CD4-positive, alpha-beta T cell treated with Interleukin-2 at 100 ng/mL for 4 hours (primary cell): ENCODE measurements at places on chromosomes 4 and X.
A peak's percentile ranks its signal among the peaks of the same experiment; 100 is the strongest.

- no peak for DNase-seq
These were observed 37.9 kb upstream of the FSTL5 start for GRCh38 chr4:162201673-162202072.

- DNase-seq: no peak
These were observed 92.8 kb downstream of the COL25A1 start for GRCh38 chr4:109209647-109210046.

DNA sequence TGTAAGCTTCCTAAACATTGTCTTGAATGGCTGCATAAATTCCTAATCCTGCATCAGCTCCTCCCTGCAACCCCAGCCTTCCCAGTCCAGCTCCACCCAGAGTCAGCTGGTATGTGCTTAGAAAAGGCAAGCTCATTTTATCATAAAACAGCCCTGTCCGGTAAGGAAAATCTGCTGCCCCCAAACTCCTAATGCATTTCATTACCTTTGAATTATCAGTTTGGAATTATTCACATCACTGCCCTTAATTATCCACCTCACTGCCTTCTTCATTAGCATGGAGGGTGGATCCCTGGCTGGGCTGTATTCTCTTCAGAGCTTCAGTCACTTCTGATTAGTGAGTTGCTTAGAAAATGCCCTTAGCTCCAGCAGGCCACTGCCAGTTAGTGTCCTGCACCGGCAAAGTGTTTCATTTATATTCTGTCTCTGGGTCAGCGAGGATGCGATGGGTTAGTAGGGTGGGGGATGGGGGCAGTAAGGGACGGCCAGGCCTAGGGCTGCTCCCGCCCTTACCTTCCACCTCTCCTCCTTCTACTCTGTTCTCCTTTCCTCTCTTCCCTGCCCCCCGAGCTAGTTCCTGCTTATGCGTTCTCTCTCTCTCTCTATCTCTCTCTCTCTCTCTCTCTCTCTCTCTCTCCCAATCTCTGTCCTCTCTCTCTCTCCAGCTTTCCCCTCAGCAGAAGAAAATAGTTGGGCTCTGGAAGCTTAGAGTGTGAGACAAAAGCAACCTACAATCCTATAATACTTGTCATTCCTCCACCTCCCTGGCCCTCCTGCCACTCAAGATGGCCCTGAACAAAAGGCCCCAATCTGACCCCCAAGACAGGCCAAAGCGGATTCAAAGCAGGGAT is 174.8 kb upstream of the KLF3 start:
- no peak for DNase-seq

- no peak for DNase-seq
These were observed 9.5 kb upstream of the AMMECR1 start for GRCh38 chrX:110327336-110327735.

DNA sequence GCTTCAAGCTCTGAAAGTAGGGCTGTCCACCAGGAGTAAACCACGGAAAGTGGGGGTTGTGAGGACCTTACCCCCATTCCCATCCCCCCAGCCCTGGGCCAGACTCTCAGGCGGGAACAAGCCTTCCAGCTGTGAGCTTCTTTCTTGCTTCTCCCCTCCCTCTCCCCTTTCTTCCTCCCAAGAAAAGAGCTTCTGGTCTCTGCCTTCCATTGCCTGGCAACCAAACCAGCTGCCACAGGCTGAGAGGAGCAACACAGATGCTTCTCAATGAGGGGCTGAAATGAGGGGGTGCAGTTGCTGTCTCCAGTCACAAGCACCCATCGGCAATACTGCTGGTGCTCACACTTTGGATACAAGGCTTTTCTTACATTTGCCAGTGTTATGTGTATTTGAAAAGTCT is 72.5 kb downstream of the SLC16A2 start:
- no peak for DNase-seq

DNA sequence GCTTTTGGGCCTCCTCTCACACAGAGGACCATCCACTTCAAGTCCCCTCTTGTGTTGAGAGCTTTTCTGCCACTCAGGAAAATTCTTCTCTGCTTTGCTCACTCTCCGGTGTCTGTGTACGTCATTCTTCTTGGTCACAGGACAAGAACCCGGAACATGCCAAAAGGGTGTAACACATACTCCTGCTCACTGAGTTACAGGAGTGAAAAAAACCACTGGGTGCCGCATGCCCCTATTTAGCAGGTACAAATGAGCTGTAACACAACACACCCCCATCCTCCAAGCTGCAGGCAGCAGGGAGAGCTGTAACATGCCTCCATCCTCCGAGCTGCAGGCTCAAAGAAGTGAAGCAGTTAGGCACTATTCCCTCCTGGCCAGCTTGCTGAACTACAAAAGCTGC is 13.0 kb upstream of the CXCL2 start:
- no peak for DNase-seq

DNA sequence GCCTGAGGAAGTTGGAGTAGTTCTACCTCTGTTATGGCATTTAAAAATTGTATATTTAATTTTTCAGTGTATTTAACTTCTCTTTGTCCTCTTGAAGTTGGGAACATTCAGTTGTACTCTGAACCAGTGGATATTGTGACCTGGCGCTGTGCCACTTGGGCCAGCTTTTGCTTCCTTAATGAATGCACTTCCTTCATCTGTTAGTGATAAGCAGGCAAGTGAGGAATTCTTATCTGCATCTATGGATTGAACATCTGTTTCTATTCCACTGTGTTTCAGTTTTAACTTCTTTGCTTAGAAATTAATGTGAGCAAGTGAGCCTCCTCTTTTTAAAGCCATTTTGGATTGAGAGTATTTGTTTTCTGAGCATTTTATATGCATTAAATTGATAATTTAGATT is 128.3 kb downstream of the UCHL1 start:
- DNase-seq: no peak

DNA sequence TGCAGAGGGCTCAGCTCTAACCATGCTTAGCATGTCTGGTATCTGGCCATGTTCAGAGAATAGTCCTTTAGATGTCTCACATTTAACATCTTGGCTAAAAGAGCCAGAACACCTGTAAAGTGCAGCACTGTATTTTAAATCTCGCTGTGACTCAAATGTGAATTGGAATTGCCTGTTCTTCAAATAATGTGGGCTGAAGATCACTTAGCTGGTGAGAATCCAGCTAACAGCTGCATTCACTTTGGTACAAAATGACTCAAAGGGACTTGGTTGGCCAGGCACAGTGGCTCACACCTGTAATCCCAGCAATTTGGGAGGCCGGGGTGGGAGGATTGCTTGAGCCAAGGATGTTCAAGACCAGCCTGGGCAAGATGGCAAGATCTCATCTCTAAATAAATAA is 63.5 kb upstream of the PLAC8 start:
- no peak for DNase-seq

- DNase-seq: no peak
These were observed 300.3 kb upstream of the NWD2 start for GRCh38 chr4:36944232-36944631.

GRCh38 chr4:102564399-102565059 is 63.4 kb downstream of the NFKB1 start:
- peak; percentile 22 for DNase-seq

- no peak for DNase-seq
These were observed 166.1 kb downstream of the CCSER1 start for GRCh38 chr4:90293320-90293719.

GRCh38 chr4:11428231-11428898 is at the start of gene HS3ST1:
Gene HS3ST1, minus strand, starts transcription at chr4:11428894. Its CDS starts 28,889 bp downstream, at chr4:11400005.
- no peak for DNase-seq

DNA sequence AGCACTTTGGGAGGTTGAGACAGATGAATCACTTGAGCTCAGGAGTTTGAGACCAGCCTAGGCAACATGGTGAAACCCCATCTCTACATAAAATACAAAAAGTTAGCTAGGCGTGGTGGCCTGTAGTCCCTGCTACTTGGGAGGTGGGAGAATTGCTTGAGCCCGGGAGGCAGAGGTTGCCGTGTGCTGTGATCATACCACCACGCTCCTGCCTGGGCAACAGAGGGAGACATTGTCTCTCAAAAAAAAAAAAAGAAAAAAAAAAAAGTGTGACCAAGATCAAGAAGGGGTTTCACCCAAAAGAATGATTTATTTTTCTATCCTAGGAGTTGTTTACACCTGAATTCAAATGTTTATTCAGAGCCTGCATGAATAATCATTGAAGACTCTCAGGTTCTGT is 572.4 kb upstream of the GALNT7 start:
- DNase-seq: no peak

- DNase-seq: no peak
These were observed 95.0 kb upstream of the GIMD1 start for GRCh38 chr4:106463622-106464021.

DNA sequence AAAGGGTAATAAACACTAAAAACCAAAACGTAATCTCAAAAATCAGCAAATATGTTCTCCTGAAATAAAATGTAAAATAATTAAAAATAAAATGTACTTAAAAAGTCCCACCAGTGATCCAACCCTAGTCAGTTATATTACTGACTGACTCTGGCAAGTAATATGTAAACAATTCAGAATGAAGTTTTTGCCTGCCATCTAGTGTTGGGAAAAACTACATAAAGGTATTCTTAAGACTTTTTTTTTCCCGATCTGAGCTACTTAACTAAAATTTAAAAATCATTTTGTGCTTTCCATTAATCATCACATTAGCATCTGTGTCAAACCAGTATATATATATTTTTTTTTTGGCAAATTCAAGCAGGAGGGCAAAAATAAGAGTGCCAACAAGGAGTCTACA is 24.0 kb downstream of the RCHY1 start:
- DNase-seq: no peak

DNA sequence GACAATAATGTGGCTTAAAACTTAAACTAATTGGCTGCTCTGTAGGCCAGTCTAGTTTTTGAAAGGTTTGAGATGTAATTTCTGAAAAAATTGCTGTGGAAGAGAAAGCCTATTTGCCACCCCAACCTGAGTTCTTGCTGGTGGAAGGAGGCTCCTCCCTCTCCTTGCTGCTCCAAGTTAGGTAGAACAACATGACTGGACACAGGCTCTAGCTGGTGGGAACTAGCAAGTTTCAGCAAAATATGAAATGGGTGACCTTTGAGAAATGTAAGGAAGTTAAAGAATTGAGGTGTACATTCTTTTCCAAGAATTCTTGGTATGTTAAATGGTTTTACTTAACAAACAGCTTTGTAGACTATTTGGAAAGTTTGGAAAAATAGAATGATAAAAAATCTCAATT is 8.0 kb downstream of the RPL34 start:
- DNase-seq: no peak

- DNase-seq: no peak
These were observed 852.4 kb downstream of the CCSER1 start for GRCh38 chr4:90979556-90979955.

DNA sequence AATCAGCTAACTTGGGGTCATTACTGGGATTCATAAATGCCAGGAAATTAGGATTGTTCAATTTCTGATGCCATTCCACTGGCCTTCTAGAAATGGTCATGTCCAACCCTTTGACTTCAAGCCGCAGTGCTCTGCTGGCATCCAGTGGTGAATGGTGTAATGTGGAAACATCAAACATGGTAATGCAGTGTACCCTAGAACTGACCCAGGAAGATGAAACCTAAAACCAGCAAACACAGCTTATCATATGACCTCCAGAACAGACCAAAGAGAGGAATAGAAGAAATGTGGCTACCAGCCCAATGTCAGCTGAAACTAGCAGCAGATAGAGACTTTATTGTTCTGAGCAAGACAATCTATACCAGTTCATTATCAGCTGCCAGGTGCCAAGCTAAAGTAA is 13.8 kb downstream of the CXCL13 start:
- no peak for DNase-seq

- no peak for DNase-seq
These were observed 170.0 kb downstream of the RELL1 start for GRCh38 chr4:37516057-37516775.

GRCh38 chr4:1998296-1998695 is 10.5 kb downstream of the NELFA start:
- DNase-seq: no peak
